Esophagus squamous epithelium (tissue), 5 donors: ENCODE measurements at places on chromosomes 2 and 18. TPM values are rescaled to one million over a fixed set of nuclear protein-coding genes. Genes with fewer than 3 reads are reported as not detected.

Gene GKN2
- not detected for total RNA-seq

GRCh38 chr2:226909836-226910235, 74.0 kb downstream of the RHBDD1 start:
- no peak for DNase-seq

GRCh38 chr2:23293063-23293462, 91.9 kb upstream of the KLHL29 start:
- no peak for DNase-seq

- no peak for DNase-seq
These were observed 32.6 kb downstream of the RBKS start for GRCh38 chr2:27857417-27858172.

Gene PCARE
- 0.04 TPM for total RNA-seq

DNA sequence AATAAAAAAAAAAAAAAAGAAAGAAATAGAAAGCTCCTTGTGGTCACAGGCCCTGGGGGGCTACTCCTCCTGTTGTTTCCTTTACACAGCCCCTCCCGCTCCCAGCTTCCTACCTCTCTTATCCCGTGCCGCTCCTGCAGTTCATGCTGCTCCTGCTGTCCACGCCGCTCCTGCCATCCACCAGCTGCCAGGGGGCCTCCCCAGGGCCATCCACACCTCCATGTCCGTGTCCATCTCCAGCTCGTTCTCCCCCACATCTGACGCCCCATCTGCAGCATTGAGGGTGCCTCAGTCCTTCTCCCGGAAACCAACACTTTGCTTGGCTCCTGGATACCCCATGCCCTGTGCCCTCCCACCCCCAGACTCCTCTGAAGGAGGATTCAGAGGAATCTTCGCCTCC, 191.7 kb downstream of the EIPR1 start:
- DNase-seq: no peak

Gene PRADC1
- total RNA-seq: 27.1 TPM

GRCh38 chr2:39851651-39852110, 72.6 kb upstream of the THUMPD2 start:
- DNase-seq: no peak
